ENCODE measurements at places on chromosomes 5 and 9.

DNA sequence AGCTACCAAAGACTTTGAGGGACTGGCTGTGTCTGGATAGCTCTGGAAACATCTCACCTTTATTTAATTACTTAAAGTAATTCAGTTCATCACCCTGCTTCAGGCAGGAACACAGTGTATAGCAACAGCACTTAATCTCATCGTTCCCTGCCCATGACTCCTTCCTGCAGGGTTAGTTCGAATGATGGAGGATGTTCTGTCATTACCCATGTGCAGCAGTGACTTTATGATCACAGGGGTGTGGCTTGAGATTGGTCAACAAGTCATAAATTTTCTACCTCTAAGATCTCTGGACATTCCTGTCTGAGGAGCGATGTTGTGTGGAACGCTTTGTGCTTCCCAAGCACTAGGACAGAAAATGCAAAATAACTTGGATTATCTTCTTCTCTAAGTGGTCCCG is 37.1 kb upstream of the PRUNE2 start:
- DNase-seq: no peak

GRCh38 chr5:23024470-23024869 is 171.3 kb upstream of the CDH12 start:
- no peak for DNase-seq

- no peak for DNase-seq
These were observed 337.3 kb upstream of the RFX3 start for GRCh38 chr9:3863111-3863528.

- DNase-seq: peak; percentile 37
These were observed 143.6 kb downstream of the LHFPL2 start for GRCh38 chr5:78504704-78505677.

- DNase-seq: no peak
These were observed 218.7 kb upstream of the EFNA5 start for GRCh38 chr5:107889387-107889786.

GRCh38 chr5:96973532-96974401 is 37.9 kb downstream of the LNPEP start:
- no peak for DNase-seq

GRCh38 chr5:89125372-89125771 is 242.4 kb upstream of the MEF2C start:
- no peak for DNase-seq

GRCh38 chr5:170606941-170607340 is 103.1 kb downstream of the KCNIP1 start:
- DNase-seq: no peak

- no peak for DNase-seq
These were observed 211.5 kb downstream of the PAPPA start for GRCh38 chr9:116365056-116365471.

DNA sequence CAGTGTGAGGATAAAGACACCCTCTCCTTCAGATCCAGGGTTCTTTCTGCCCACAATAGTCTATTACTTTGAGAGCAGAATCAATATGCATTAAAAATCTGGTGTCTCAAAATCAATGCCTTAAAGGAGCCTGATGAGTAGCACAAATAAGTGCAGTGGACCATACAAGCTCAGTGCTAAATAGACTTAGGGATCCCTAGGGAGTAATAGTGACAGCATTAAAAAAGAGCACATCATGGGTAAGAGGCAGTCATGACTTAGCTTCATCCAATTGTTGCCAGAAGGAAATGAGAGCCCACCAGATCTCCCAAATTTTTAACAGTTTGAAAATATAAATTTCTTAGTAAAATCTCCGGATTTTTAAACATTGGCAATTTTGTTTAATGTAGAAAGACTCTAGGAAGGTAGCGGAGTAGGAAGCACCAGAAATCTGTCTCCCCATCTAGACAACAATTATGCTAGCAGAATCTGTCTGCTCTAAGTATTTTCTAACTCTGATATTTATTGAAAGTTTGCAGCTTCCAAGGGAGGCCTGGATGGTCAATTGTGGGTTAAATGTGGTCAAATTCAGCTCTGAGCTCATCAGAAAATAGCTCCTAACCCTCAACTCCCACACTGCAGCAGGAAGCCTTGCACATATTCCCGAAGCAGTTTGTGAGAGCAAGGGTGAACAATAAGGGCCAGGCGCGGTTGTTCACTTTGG is 443.9 kb downstream of the TLE1 start:
- no peak for DNase-seq

DNA sequence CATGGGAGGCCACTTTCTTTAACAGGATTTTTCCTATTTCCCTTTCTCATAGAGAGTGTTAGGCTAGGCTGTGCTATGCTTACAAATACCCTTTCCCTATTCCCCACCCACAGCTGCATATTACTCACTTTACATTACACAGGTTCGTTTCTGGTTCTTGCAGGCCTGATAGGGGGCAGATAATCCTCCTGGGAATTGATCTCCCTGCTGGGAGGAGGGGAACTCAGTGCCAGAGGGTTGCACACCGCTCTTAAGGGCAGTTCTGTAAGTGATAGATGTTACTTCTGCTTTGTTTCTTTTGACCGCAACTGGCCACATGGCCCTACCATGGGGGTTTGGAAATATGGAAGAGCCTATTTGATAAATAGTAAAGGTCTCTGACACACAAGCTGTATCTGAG is 54.0 kb upstream of the NTRK2 start:
- DNase-seq: no peak

- no peak for DNase-seq
These were observed 89.3 kb upstream of the TNC start for GRCh38 chr9:115207003-115207836.

DNA sequence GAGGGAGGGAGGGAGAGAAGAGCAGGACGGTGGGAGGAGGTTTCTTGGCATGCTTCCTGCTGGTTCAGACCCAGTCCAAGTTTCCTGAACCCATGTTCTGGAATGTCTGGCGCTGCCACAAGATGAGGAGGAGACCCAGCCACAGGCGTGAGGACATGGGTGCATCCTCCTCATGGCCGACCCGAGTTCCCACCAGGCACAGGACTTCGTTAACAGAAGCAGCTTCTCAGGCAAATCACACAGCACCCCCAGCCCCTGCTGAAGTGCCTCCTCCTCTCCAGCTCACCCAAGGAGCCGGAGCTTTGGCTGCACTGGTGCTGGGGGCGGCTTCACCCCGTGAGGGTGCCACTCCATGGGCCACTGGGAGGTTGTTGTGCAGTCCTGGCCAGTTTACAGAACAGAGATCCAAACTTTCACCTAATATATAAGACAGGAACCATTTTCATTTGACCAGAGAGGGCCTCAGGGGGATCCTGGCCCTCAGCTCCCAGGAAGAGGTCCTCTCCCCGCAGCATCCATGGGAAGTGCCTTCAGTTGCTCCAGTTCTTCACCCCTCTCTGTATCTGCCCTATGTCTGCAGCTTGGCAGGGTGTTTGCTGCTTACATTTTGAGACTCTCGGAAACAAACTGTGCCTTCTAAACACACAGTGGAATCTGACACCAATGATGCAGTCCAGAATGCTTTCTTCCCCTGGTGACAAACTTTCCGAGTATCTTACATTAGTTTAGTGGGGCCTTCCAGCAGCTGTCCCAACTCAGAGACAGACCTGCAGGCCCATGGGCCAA is 10.2 kb upstream of the NKD2 start:
- no peak for DNase-seq

- no peak for DNase-seq
These were observed 92.1 kb downstream of the MELK start for GRCh38 chr9:36664806-36665205.

DNA sequence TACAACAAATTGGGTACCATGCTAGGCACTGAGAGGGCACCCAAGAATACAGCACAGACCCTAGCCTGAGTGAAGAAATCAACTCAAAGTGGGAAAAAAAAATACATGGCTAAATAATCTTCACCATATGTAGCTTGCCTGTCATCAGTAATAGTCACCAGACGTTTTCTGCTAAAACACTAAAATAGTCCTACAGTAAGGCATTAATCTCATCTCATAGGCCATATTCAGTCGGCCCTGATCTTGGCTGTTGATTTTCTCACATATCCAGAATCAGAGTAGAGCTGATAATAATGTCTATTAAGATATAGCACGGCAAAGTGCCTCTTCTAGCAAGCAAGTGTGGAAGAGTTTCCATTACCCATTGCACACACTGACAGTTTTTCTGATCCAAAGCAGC is 322.1 kb upstream of the SLC30A5 start:
- DNase-seq: no peak

- DNase-seq: no peak
These were observed 87.0 kb upstream of the TNC start for GRCh38 chr9:115204904-115205453.

DNA sequence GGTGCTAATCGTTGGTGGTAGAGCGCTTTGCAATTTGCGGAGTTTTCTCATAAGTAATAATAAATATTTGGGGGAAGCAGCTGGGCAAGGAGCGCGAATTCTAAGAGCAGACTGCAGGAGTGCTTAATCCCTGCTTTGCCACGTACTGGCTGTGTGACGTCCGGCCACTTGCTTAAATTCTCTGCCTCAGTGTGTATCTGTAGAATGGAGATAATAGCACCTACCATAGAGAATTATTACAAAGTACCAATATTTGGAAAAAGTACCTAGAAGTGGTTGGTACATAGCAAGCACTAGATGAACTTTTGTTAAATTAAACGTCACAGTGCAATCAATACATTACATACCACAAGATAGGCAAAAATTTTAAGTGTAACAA is 598 bp upstream of the TMED7 start:
- DNase-seq: no peak

- DNase-seq: no peak
These were observed 99.6 kb upstream of the PHYKPL start for GRCh38 chr5:178332210-178332641.

DNA sequence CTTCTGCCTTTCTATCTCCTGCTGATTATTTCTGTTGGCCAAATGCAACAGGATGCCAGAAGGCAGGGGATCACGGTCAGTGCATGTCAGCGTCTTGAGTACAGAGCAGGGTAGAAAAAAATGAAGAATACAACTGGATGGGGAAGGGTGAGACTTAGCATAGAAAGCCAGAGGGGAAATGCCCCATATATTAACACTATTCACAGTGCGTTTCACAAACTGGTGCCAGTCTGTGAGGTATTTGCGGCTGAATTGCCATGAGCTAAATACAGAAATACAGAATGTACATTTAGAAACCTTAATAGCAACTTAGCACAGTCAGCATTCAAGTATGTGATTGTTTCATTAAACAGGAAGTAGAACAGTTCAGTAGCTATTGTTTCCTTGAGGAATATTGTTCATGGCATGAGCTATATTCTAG is 31.0 kb upstream of the SLC1A3 start:
- no peak for DNase-seq

DNA sequence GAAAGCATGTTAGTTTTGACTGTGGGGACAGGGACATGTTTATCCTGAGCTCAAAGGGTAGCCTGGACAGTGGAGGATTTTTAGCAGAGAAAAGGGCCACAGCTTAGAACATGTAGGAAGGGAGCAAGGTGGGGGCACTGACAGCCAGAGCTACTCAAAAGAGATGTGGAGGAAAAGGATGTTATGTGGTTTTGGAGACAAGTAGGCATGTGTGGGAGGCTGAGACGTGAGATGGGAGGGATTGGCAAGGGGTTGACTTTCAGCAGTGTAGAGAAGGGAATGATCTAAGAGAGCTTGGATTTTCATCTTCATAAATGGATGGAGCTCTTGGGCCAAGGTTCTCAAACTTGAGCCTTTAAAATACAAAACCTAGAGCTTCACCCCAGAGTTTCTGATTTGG is 24.0 kb downstream of the SYK start:
- DNase-seq: no peak

- no peak for DNase-seq
These were observed 313.8 kb downstream of the FAM170A start for GRCh38 chr5:119943148-119943547.

DNA sequence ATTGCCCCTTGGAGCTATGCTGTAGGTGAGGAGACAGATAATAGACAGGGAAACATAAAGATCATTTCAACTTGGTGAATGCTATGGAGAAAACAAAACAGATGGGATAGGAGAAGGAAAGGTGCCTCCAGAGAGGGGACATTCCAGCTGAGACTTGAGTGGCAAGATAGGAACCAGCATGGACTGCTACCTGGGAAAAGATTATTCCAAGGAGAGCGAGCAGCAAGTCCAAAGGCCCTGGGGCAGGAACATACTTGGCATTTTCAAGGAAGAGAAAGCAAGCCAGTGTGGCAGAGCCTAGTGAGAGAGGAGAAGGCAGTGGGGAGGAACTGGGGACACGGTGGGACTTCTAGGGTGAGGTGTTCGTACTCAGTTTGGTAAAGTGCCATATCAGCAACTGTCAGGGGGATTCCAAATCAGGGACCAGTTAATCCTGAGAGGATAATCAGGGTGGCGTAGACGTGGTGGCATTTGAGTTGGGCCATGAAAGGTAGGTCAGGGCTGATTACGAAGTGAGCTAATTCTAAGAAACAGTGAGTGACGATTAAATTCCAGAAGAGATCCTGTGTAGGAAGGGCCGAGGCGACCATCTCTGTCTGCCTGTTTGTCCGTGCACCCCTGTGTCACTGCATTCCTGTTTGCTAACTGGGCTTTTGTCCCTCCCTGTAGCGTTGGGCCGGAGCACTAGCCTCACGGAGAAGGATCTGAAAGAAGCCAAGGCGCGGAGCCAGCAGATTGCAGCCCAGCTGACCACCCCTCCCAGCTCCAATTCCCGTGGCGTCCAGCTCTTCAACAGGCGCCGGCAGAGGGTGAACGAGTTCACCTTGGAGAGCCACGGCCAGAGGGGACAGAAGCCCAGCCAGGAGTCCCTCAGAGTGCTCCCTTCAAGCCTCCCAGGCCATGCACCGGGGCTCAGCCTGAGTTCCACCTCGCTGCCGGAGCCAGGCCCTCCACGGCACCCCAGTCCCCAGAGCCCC is 7.1 kb downstream of the SYNPO start:
- no peak for DNase-seq

- no peak for DNase-seq
These were observed 561.2 kb upstream of the C9orf72 start for GRCh38 chr9:28134446-28134976.

DNA sequence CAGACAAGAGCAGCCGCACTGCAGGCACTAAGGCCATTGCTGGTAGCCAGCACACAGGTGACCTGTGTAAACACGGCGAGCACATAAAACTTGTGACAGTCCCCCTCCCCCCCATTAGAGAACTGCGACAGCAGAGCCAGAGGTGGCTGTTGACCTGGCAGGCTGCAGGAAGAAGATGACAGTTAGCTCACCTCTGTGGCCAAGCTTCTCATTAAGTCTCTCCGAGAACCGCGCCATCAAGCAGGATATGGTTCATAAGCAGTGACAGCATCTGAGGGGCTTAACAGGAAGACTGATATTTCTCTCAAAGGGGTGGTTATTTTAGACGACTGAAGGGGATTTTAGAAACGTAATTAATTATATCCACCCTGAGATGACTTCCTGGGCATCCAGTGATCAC is 5.2 kb downstream of the SURF4 start:
- DNase-seq: no peak

GRCh38 chr5:5497152-5497788 is 74.8 kb downstream of the ICE1 start:
- DNase-seq: no peak
